ENCODE measurements at places on chromosomes 6 and 20.

GRCh38 chr6:743320-744096 is 50.6 kb upstream of the EXOC2 start:
- no peak for DNase-seq

- DNase-seq: no peak
Observed at GRCh38 chr20:33158637-33159385, 9.1 kb upstream of the BPIFA2 start.

DNA sequence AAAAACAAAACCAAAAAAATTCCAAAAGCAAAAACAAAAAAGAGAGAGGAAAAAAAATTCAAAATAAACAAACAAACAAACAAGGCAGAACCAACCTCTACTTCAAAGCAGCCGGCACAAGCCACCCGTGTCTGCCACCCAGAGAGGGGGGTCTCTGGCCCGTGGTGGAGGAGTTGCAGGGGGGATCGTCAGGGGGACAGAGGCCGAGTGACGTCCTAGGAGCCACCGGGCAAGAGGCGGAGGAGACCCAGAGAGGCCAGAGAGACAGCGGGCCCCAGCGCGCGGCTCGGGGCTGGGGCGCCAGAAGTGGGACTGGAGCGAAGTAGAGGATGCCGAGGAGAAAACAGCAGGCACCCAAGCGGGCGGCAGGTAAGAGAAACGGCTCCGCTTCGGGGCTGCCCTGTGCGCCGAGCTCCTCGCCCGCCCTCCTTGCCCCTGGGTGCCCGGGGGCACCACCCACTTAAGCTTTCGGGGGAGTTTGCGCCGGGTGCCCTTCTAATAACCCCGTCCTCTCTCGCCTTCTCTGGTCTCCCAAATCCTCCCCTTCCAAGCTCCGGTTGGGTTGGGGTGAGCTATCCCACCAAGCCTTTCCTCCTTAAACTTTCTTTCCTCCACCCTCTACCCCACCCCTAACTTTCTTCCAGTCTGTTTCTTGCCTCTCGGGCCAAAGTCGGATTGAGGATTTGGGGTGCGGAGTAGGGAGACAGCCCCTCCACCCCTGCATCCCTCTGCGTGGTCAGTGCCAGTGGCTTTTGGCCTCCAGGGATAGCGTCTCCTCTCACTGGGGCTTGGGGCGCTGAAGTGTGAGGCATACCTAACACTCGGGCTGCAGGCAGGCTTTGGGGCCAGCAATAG is 1.0 kb downstream of the TSHZ2 start:
- DNase-seq: peak; percentile 18

- DNase-seq: no peak
Observed at GRCh38 chr6:29490552-29490951, 2.8 kb upstream of the MAS1L start.

GRCh38 chr6:138377844-138378243 is at the start of gene SMIM28:
SMIM28 (plus strand) TSS chr6:138377905; CDS start chr6:138378073, 168 bp downstream.
- DNase-seq: no peak

DNA sequence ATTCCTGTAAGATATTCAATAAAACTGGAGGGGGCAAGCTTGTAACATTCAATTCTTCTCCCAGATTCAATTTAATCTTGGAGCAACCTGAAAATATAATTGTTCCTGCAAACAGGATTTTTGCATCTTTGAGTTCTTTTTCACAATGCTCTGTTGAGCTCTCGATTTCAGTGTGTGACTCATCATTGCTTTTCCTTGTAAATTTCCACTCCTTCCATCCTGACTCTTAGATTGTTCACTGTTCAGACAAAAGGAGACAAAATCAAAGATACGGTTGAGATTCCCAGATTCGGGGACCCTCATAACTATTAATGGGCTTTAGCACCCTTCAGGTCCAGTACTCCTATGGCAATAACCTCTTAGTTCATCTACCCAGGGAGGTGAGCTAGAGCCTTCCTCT is 571.9 kb upstream of the CHD6 start:
- no peak for DNase-seq

All from activated naive CD8-positive, alpha-beta T cell treated with anti-CD3 and anti-CD28 coated beads for 36 hours (primary cell).